Gastrocnemius medialis (tissue), 4 donors: ENCODE measurements at places on chromosomes 5 and 9. TPM values are rescaled to one million over a fixed set of nuclear protein-coding genes. Genes with fewer than 3 reads are reported as not detected.

Gene ENC1
- 2.8 TPM for total RNA-seq

DNA sequence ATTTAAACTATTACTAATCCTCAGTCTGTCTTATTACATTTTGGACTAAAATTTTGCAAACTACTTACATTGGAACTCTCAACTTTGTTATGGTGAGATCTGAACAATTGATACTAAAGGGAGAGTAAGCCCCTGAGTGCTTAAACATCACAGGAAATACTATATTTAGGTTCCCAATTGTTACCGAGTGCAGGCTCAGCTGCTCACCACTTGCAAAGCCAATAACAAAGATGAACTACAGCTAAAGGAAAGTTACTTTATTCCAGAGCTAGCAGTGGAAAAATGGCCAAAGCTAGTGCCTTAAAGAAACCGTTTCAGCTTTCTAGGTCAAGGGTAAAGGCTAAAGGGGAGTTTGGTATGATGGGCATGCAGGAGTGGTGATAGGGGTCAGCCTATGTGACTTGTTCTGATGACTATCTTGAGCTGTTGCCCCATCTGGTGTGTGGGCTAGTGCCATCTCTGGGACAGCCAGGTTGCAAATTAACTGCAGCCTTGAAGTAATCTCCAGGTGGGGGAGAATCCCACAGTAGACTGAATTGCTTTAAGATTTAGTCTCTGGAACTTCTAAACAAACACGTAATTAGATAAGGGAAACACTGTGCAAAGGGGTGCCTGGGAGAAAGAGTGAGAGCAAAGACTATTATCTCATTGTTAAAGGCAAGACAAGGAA lies 7.8 kb upstream of the NDUFB6 start:
- no peak overlapping the region for H3K4me3 ChIP-seq
- no peaks in the 10 kb centered on the region for H3K27me3 ChIP-seq
- H3K27ac ChIP-seq: no peak overlapping the region
- no peaks in the 10 kb centered on the region for H3K4me1 ChIP-seq

Gene REXO4
- 42.5 TPM for total RNA-seq

Gene MSMP
- not detected for total RNA-seq

GRCh38 chr5:72187388-72188075 lies 80.3 kb downstream of the MAP1B start:
- H3K4me3 ChIP-seq: no peak overlapping the region
- H3K27me3 ChIP-seq: peaks cover 1% of the 10 kb centered on the region
- peak overlapping the region; percentile 15 for H3K27ac ChIP-seq
- no peak for DNase-seq

DNA sequence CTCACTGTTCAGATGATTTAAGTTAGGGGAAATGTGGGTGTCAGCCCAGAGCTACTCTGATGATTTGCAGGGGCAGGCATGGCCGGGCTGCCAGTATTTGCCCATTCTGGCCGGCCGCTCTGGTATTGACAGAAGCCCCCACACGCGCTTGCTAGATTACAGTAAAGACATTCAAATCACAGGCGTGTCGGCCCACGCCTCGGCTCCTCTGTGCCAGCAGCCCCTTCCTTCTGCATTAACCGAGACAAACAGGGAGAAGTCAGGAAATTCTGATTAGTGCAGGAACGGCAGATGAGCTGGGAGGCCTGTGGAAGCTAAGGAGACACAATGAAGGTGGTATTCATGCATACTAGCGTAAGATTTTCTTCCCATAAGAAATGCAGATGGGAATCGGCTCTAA lies 113.3 kb downstream of the CRB2 start:
- H3K27ac ChIP-seq: no peak overlapping the region
- DNase-seq: no peak

DNA sequence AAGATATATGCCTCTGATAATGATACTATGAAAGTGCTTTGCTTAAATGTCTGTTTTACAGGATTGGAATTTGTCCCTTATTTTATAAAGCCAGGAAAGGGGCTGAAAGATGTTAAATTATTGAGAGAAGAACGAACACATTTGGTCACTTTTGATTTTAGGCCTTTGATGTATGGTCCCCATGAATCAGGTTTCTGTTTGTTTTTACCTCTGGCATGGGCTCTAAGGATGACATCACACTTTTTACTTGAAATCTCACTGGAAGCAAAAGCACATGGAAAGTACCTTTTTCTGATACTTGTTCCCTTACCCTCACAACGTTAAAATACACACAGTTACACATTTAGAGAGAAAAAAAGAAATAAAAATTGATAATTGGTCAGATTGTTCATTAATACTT lies 6.9 kb downstream of the OTULIN start:
- H3K4me1 ChIP-seq: peaks cover 26% of the 10 kb centered on the region
- H3K4me3 ChIP-seq: no peak overlapping the region
- no peak for DNase-seq
- H3K27me3 ChIP-seq: no peaks in the 10 kb centered on the region
- H3K36me3 ChIP-seq: no peaks in the 10 kb centered on the region

- no peak overlapping the region for H3K27ac ChIP-seq
- no peaks in the 10 kb centered on the region for H3K36me3 ChIP-seq
- H3K4me3 ChIP-seq: no peak overlapping the region
Measured at GRCh38 chr5:136094189-136094912, 38.3 kb upstream of the SMAD5 start.

- no peaks in the 10 kb centered on the region for H3K36me3 ChIP-seq
- no peaks in the 10 kb centered on the region for H3K4me1 ChIP-seq
- no peak overlapping the region for H3K4me3 ChIP-seq
- DNase-seq: no peak
- no peak overlapping the region for H3K27ac ChIP-seq
Measured at GRCh38 chr5:93164690-93165089, 416.3 kb downstream of the NR2F1-AS1 start.

GRCh38 chr9:112532427-112532826 lies 45.8 kb downstream of the KIAA1958 start:
- no peak overlapping the region for H3K4me3 ChIP-seq
- H3K27ac ChIP-seq: no peak overlapping the region
- no peaks in the 10 kb centered on the region for H3K36me3 ChIP-seq
- peak; percentile 61 for DNase-seq
- no peaks in the 10 kb centered on the region for H3K4me1 ChIP-seq
- H3K27me3 ChIP-seq: no peaks in the 10 kb centered on the region

Gene SLIT3
- total RNA-seq: 3.9 TPM

DNA sequence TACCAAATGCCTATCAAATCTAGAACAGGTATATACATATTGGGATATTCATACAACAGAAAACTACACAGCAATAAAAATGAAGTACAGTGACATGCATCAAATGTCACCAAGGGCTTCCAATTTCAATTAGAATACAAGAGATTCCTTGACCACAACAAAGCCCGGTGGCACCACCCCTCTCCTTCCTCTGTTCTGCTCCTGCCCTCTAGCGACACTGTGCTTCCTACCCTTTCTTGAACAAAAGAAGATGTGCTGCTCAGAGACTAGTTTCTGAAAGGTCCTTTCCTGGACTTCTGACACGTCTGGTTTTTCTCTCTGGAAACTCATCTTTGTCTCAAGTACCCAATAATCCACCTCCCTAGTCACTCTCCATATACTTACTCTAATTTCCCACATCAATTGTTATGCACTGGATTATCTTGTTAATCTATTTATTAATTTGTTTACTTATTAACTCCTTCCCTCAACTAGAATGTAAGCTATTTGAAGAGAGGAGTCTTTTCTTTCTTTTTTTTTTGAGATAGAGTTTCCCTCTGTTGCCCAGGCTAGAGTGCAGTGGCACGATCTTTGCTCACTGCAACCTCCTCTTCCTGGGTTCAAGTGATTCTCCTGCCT lies 70.4 kb upstream of the CTSV start:
- peak; percentile 40 for DNase-seq
- no peak overlapping the region for H3K27ac ChIP-seq
- no peak overlapping the region for H3K4me3 ChIP-seq
- no peaks in the 10 kb centered on the region for H3K27me3 ChIP-seq
- no peaks in the 10 kb centered on the region for H3K4me1 ChIP-seq

Gene TEX48
- total RNA-seq: not detected

- H3K36me3 ChIP-seq: no peaks in the 10 kb centered on the region
- no peak for DNase-seq
- H3K27ac ChIP-seq: no peak overlapping the region
- no peaks in the 10 kb centered on the region for H3K27me3 ChIP-seq
- no peak overlapping the region for H3K4me3 ChIP-seq
- H3K4me1 ChIP-seq: no peaks in the 10 kb centered on the region
Measured at GRCh38 chr5:3375586-3376311, 219.9 kb upstream of the IRX1 start.

DNA sequence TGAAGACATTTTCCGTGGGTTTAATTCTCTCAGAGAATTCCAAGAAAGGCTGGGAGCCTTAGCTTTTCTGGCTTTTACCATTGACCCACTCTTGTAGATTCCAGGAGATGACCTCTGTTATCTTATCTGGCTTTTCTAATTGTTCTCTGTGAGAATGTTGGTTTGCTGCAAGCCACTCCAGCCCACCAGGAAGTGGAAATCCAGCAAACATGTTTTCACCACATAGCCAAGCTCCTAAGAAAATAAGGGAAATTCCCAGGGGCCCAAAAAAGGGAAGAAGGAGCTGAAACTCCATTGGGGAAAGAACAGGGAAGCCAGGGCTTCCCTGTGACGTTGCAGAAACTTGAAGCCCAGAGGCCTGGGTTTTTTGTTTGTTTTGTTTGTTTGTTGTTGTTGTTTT lies 19.7 kb downstream of the GPR107 start:
- H3K36me3 ChIP-seq: no peaks in the 10 kb centered on the region
- H3K4me3 ChIP-seq: no peak overlapping the region
- peaks cover 14% of the 10 kb centered on the region for H3K4me1 ChIP-seq
- no peak for DNase-seq
